NCI-H1092 (cell line): ENCODE measurements at places on chromosomes 4 and X.

- DNase-seq, result no peak
Measured at GRCh38 chr4:120466429-120466828, 399.8 kb upstream of the MAD2L1 start.

- no peak for DNase-seq
Measured at GRCh38 chr4:142556570-142557238, 289.4 kb downstream of the INPP4B start.

- no peak for DNase-seq
Measured at GRCh38 chrX:24482823-24483415, 17.8 kb downstream of the PDK3 start.

- no peak for DNase-seq
Measured at GRCh38 chr4:139555705-139556070, 331 bp downstream of the SETD7 start.

DNA sequence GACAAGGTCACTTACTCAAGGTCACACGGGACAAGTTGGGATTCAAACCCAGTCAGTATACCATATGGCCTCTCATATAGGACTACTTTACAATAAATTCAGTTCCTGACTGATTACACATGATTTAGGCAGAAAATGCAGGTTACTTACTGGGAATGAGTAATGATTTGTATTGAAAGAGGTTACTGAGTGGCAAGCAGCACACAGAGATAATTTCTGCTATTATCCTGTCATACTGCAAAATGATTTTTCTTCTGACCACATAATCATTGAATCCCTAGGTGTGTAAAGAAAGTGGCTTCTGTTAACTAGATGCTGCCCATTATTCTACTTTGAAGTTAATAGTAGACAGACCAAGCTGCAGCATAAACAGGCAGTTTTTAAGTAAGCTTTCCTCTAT lies 8.2 kb downstream of the FREM3 start:
- no peak for DNase-seq

DNA sequence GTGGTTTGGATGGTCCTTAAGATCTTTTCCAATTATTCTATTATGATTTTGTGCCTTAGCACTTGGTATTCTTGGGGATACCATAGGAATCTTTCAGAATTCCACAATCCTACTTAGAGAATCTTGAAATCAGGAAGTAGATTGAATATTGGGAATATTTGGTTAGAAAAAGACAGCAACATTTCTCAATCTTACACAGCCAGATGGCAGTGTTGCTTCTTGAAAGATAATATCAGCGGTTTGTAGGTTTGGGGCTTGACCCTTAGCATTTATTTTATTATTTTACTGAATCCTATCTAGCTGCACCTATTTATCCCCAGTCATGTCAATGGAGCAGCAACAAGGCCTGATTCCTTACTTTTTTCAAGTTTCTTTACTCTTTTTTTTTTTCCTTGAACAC lies 28.6 kb downstream of the MAGEB1 start:
- no peak for DNase-seq

DNA sequence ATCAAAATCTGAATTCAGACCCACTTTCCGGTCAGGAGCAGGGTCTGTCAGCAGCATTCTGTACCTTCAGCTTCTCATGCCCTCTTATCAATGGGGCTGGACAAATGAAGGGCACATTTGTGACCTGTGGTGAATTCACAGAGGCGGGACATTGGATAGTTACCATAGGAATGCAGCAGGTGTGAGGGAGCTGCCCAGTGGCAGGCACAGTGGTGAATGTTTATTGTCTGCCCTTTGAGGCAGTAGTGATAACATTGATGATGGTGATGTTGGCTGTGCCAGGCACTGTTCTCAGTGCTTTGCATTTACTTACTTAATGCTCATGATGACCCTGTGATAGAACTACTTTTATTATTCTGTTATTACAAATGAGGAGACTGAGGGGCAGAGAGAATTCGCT lies 101.2 kb upstream of the KIT start:
- no peak for DNase-seq
